ENCODE measurements at places on chromosomes 16 and 17. TPM values are rescaled to one million over a fixed set of nuclear protein-coding genes. Genes with fewer than 3 reads are reported as not detected.

Gene ATP2A3
- total RNA-seq = 43.8 TPM

Gene PRSS27
- not detected for total RNA-seq

Gene FBXW10
- not detected for total RNA-seq

Gene PRDM7
- total RNA-seq = not detected

Gene NOXO1
- total RNA-seq = not detected

Gene TBC1D3I
- total RNA-seq = not detected

- no peak overlapping the region for H3K4me3 ChIP-seq
- H3K36me3 ChIP-seq = peaks cover 6% of the 10 kb centered on the region
- H3K4me1 ChIP-seq = no peaks in the 10 kb centered on the region
- H3K27me3 ChIP-seq = no peaks in the 10 kb centered on the region
Measured at GRCh38 chr17:56866496-56866895, 32.5 kb downstream of the DGKE start.

GRCh38 chr16:73192232-73192894 lies 144.4 kb upstream of the ZFHX3 start:
- DNase-seq = no peak
- no peak overlapping the region for H3K27ac ChIP-seq
- H3K4me3 ChIP-seq = no peak overlapping the region
- no peaks in the 10 kb centered on the region for H3K4me1 ChIP-seq

- no peak for DNase-seq
- no peak overlapping the region for H3K4me3 ChIP-seq
- no peak overlapping the region for H3K27ac ChIP-seq
- H3K27me3 ChIP-seq = no peaks in the 10 kb centered on the region
- H3K36me3 ChIP-seq = no peaks in the 10 kb centered on the region
Measured at GRCh38 chr17:63275318-63275970, 170.7 kb downstream of the CYB561 start.

DNA sequence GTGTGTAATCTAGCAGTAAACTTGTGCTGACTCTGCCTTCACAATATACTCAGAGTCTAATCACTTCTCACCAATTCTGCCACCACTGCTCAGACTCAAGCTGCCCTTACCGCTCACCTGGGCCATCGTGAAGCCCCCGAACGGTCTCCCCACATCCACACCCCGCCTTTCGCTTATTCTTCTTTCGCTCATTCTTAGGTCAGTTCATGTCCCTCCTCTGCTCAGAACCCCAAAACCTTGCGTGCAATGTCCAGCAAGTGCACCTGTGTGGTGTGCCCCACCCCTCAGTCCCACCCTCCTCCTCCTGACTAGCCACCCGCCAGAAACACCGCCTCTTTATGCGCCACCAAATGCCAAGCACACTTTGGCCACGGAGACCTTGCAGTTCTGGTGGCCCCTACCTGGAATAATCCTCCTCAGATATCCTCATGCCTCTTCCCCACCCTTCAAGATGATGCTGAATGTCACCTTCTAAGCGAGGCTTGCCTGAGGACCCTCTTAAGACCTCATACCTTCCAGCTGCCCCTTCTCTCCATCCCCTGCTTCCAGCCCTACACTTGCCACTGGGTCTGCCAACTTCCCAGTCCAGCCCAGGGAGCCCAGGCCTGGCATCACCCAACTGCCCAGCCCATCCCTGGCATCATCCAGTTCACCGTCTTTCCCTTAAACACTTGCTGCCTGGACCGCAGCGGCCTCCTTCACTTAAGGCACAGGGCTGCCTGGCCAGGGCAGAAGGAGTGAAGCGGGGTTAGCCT lies 34.3 kb upstream of the RBFOX3 start:
- no peaks in the 10 kb centered on the region for H3K4me1 ChIP-seq
- DNase-seq = no peak
- H3K27me3 ChIP-seq = no peaks in the 10 kb centered on the region

DNA sequence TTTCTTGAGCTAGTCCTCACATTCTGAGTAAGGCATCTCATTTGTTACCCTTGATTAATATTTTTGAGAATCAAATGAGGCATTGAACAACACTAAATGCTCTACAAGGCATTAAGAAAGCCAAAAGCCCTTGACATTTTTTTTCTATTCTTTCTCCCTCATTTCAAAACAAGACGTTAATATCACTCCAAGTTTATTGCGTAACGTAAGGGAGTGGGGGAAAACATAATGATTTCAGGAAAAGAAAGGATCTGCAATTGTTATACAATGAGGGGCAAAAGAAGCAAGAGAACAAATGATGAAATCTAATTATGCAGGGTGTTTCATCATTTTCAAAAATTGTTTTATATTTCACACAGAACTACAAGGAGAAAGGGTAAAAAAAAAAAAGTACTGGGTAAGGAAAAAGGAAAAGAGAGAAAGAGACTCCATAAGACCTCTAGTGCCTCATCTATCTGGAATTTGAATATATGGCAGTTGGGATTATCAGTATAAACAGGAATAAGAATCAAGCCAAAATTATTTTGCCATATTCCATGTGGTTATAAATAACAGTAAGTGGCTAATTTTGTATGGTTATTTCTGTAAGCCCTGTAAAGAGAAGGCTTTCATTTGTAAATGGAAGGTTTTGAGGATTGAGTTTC lies 163.0 kb downstream of the ABCA8 start:
- no peak overlapping the region for H3K27ac ChIP-seq
- no peaks in the 10 kb centered on the region for H3K27me3 ChIP-seq
- no peak for DNase-seq
- no peaks in the 10 kb centered on the region for H3K36me3 ChIP-seq
- H3K4me1 ChIP-seq = peaks cover 24% of the 10 kb centered on the region

- no peak overlapping the region for H3K27ac ChIP-seq
- no peak for DNase-seq
- H3K4me3 ChIP-seq = no peak overlapping the region
- no peaks in the 10 kb centered on the region for H3K27me3 ChIP-seq
Measured at GRCh38 chr16:87306516-87306915, 10.7 kb downstream of the C16orf95 start.

- peaks cover 25% of the 10 kb centered on the region for H3K4me1 ChIP-seq
- H3K27ac ChIP-seq = no peak overlapping the region
- no peak for DNase-seq
- H3K4me3 ChIP-seq = no peak overlapping the region
- no peaks in the 10 kb centered on the region for H3K36me3 ChIP-seq
- no peaks in the 10 kb centered on the region for H3K27me3 ChIP-seq
Measured at GRCh38 chr17:45230787-45231480, 9.2 kb downstream of the FMNL1 start.

GRCh38 chr17:44335968-44336367 lies 9.1 kb upstream of the GRN start:
- H3K36me3 ChIP-seq = no peaks in the 10 kb centered on the region
- H3K27ac ChIP-seq = no peak overlapping the region
- H3K27me3 ChIP-seq = no peaks in the 10 kb centered on the region
- H3K4me3 ChIP-seq = no peak overlapping the region
- peaks cover 12% of the 10 kb centered on the region for H3K4me1 ChIP-seq

DNA sequence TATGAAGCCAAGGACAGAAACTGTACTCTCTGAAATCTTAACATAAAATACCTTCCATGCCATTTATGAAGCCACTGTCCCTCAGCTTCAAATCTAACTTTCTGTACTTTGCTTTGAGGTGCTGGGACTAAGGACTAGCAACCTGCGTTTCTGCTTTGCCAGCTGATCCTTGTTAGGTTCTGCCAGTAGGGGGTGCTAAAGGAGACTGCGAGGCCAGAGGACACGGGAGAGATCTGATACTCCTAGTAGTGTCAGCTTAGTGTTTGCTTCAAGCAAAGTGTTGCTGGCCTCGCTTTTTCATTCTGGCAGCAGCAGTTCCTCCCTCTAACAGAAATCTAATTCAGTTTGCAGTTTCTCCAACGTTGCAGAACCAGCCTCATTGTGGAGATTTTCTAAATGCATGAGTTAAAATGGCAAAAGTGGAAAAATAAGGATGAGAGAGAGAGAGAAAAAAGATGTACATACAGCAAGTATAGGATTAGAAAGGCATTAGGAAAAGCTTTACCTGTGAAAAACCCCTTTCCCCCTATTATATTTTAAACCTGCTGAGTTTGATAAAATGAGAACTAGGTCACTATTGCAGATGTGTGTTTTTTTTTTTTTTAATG lies 297.5 kb downstream of the CA10 start:
- DNase-seq = peak; percentile 34
- no peaks in the 10 kb centered on the region for H3K27me3 ChIP-seq
- H3K27ac ChIP-seq = no peak overlapping the region
- no peaks in the 10 kb centered on the region for H3K36me3 ChIP-seq
- H3K4me1 ChIP-seq = no peaks in the 10 kb centered on the region
- no peak overlapping the region for H3K4me3 ChIP-seq

DNA sequence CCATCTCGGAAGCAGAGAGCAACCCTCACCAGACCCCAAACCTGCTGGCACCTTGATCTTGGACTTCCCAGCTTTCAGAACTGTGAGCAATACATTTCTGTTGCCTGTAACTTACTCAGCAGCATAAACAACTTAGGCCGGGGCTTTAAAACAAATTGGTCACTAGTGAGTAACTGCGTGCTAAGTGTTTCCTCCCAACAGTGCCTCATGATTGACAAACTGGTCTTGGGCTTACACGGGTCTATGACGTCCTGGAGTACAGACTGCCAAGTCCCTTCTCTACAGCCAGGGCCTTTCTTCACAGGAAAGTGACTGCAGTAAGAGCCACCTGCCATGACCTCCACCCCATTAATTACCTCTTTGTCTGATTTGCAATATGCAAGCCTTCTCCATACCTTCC lies 136.7 kb downstream of the XYLT1 start:
- no peak for DNase-seq
- H3K36me3 ChIP-seq = no peaks in the 10 kb centered on the region
- H3K27me3 ChIP-seq = no peaks in the 10 kb centered on the region
- H3K4me3 ChIP-seq = no peak overlapping the region

GRCh38 chr16:18936727-18937340 lies 10.6 kb upstream of the SMG1 start:
- H3K4me1 ChIP-seq = no peaks in the 10 kb centered on the region
- no peaks in the 10 kb centered on the region for H3K27me3 ChIP-seq
- no peak for DNase-seq
- no peak overlapping the region for H3K4me3 ChIP-seq

GRCh38 chr17:28693869-28694268 lies 17.8 kb downstream of the PROCA1 start:
- H3K36me3 ChIP-seq = peaks cover 27% of the 10 kb centered on the region
- H3K4me1 ChIP-seq = peaks cover 9% of the 10 kb centered on the region
- DNase-seq = no peak
- H3K4me3 ChIP-seq = no peak overlapping the region
- H3K27me3 ChIP-seq = no peaks in the 10 kb centered on the region

DNA sequence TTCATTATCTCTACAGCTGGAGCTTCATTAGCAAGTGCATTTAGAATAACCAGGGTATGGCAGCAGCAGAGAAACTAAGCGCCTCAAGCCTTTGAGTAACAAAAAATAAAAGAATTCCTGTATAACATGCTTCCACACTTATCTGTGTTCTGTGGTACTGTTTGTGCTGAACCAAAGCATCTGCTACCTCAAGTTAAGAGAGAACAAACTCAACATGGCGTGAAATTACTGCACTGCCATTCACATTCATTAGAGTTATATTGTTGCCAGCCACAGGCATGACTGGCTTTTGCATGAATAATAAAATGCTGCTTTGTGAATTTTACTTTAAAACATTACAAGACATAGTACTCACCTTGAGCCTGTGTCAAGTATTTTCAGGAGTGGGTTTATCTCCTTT lies 76.6 kb downstream of the NLK start:
- no peak for DNase-seq
- H3K4me1 ChIP-seq = peaks cover 42% of the 10 kb centered on the region
- peak overlapping the region; percentile 54 for H3K27ac ChIP-seq
- no peaks in the 10 kb centered on the region for H3K27me3 ChIP-seq
- no peaks in the 10 kb centered on the region for H3K36me3 ChIP-seq
- H3K4me3 ChIP-seq = no peak overlapping the region

DNA sequence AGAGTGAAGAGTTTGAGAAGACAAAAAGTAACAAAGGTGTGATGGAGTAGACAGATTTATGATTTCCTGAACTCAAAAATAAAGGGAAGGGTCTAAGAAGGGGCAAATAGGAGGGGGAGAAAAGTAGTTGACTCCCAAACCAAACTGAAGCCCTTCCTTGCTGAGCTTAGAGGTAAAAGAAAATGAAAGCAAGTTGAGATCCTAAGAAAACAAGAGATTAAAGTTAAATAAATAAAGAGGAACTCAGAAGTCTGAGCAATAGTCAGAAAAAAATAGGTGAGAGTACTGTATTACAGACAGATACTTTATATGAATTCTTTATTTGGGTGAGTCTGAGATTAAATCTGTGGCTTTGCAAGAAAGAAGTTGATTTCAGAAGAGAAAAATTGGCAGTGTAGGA lies 3.3 kb upstream of the PSMD12 start:
- no peak overlapping the region for H3K27ac ChIP-seq
- H3K27me3 ChIP-seq = no peaks in the 10 kb centered on the region
- H3K4me1 ChIP-seq = peaks cover 17% of the 10 kb centered on the region
- H3K36me3 ChIP-seq = no peaks in the 10 kb centered on the region
- no peak overlapping the region for H3K4me3 ChIP-seq

GRCh38 chr16:46711106-46712058 lies 21.9 kb downstream of the ORC6 start:
- no peak for DNase-seq
- no peaks in the 10 kb centered on the region for H3K27me3 ChIP-seq
- H3K36me3 ChIP-seq = no peaks in the 10 kb centered on the region
- H3K27ac ChIP-seq = no peak overlapping the region
- no peaks in the 10 kb centered on the region for H3K4me1 ChIP-seq
- H3K4me3 ChIP-seq = no peak overlapping the region

DNA sequence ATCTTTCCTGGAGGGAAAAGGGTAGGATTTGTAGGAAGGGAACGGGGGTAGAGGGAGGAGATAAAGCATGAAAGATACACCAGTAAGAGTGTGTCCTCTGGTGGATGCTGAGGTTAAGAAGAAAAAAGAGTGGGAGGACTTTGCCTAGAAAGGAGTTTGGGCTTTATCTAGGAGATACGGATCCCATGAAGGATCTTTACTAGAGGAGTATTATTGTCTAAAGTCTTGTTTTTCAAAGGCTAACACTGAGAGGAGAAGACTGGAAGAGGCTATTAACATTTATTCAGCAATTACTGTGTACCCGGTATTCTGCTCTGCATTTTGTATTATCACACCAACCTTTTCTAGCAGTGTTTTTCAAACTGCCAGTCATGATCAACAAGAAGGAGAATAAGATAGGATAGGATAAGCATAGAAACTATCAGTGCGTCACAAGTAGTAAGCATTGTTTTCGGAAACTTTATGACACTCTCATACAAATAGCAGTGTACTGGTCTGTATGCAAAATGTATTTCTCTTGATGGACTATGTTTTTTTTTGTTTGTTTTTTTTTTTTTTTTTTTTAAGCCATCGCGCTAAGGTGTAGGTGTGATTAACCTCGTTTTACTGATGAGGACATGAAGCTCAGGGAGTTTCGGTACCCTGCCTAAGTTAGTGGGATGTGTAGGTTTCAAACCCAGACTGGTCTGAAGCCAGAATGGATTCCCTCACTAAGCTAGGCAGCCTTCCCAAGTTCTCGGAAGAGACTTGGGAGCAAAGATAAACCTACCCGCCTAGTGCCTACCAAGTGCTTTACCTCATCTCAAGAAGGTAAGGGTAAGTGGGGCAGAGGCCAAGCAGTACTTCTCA lies 1.3 kb upstream of the SP2 start:
- H3K27ac ChIP-seq = peak overlapping the region; percentile 75
- peaks cover 17% of the 10 kb centered on the region for H3K4me1 ChIP-seq
- H3K27me3 ChIP-seq = no peaks in the 10 kb centered on the region
- peak overlapping the region; percentile 56 for H3K4me3 ChIP-seq
- H3K36me3 ChIP-seq = no peaks in the 10 kb centered on the region

GRCh38 chr16:64751906-64752305 lies 370.0 kb downstream of the CDH11 start:
- H3K27me3 ChIP-seq = no peaks in the 10 kb centered on the region
- H3K4me1 ChIP-seq = no peaks in the 10 kb centered on the region
- no peak overlapping the region for H3K27ac ChIP-seq
- no peaks in the 10 kb centered on the region for H3K36me3 ChIP-seq
- H3K4me3 ChIP-seq = no peak overlapping the region
- DNase-seq = no peak

All from body of pancreas (tissue), 4 donors.